A549 treated with Mapracorat at 1 μM for 4 hours (cell line): ENCODE measurements at places on chromosomes 3 and 15. TPM values are rescaled to one million over a fixed set of nuclear protein-coding genes. Genes with fewer than 3 reads are reported as not detected.

SLC9C1 gene
- not detected in 5 replicates for total RNA-seq

LARP6 gene
- total RNA-seq: 50.6 to 85.9 TPM (median 79.7 TPM) in 5 replicates

CDHR4 gene
- total RNA-seq: 0.10 to 0.64 TPM (median 0.22 TPM) in 5 replicates

TMOD2 gene
- total RNA-seq: 1.1 to 2.7 TPM (median 2.0 TPM) in 5 replicates

UROC1 gene
- not detected in 5 replicates for total RNA-seq

NANOGP8 gene
- not detected in 5 replicates for total RNA-seq

GOLGA8R gene
- total RNA-seq: 0.17 to 0.26 TPM (median 0.22 TPM) in 4 of 5 replicates, not detected in the other

ASB14 gene
- total RNA-seq: not detected in 5 replicates

CCDC191 gene
- 1.5 to 2.1 TPM (median 1.5 TPM) in 5 replicates for total RNA-seq

FOXB1 gene
- not detected in 5 replicates for total RNA-seq

RLBP1 gene
- total RNA-seq: not detected in 5 replicates

PLA2G4E gene
- not detected in 5 replicates for total RNA-seq

HIGD1A gene
- total RNA-seq: 69.9 to 95.7 TPM (median 75.4 TPM) in 5 replicates

PRR20G gene
- total RNA-seq: 0.97 to 1.6 TPM (median 1.3 TPM) in 5 replicates

ARL14 gene
- total RNA-seq: 0.22 to 0.58 TPM (median 0.40 TPM) in 5 replicates

LYZL4 gene
- total RNA-seq: not detected in 5 replicates

TF gene
- total RNA-seq: 0.34 to 1.5 TPM (median 0.66 TPM) in 5 replicates

TM2D3 gene
- 30.9 to 33.1 TPM (median 32.6 TPM) in 5 replicates for total RNA-seq

IGSF11 gene
- total RNA-seq: 2.7 to 4.7 TPM (median 4.3 TPM) in 5 replicates

GOLGA8G gene
- not detected in 5 replicates for total RNA-seq

TRIM71 gene
- total RNA-seq: not detected in 5 replicates

ZNF592 gene
- total RNA-seq: 16.0 to 21.5 TPM (median 21.0 TPM) in 5 replicates

FGF7 gene
- not detected in 5 replicates for total RNA-seq

DUOX1 gene
- not detected in 5 replicates for total RNA-seq

ALDH1A3 gene
- 15.1 to 16.5 TPM (median 15.9 TPM) in 5 replicates for total RNA-seq

SELENOT gene
- 97.3 to 108 TPM (median 103 TPM) in 5 replicates for total RNA-seq

HCN4 gene
- total RNA-seq: 0.25 to 0.38 TPM (median 0.33 TPM) in 5 replicates

GPR156 gene
- 0.35 to 0.56 TPM (median 0.44 TPM) in 5 replicates for total RNA-seq
